ENCODE measurements at places on chromosomes 16 and 17.

DNA sequence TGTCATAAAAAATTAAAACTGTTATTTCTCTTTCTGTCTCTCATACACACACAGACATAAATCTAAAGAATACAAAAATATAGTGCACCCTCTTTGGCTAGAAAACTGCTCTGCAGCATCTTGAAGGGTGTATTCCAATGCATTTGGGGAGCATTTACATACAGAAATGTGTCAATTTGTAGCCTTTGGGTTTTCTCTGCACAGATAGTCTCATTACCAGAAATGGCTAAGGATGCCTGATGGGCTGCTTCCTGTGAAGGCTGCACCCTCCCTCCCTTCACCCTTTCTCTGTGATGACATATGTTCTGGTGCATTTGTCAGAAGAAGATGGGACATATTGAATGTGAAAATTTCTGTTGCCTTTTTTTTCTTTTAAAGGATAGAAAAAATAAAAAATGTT, 1239.3 kb downstream of the CDH11 start:
- no peak for DNase-seq

- DNase-seq: no peak
Measured at GRCh38 chr16:89350701-89351380, 133.3 kb downstream of the ZNF778 start.

DNA sequence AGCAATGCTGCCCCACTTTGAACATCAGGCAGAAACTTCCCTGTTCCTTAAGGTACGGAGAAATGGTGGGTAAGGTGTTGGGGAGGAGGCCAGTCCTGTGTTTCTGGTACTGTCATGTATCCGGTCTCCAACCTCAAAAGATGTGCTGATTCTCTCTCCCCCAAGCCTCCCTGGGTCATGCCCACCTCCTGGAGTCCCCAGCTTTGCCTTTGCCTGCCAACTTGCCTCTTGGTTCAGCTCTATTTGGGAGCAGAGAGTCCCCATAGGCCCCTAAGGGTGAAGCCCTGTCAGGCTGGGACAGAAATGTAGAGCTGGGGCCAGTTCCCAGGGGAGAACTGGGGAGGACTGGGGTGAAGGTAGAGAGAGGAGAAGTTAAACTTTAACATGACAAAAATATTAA, 1.6 kb upstream of the TBX21 start:
- no peak for DNase-seq

DNA sequence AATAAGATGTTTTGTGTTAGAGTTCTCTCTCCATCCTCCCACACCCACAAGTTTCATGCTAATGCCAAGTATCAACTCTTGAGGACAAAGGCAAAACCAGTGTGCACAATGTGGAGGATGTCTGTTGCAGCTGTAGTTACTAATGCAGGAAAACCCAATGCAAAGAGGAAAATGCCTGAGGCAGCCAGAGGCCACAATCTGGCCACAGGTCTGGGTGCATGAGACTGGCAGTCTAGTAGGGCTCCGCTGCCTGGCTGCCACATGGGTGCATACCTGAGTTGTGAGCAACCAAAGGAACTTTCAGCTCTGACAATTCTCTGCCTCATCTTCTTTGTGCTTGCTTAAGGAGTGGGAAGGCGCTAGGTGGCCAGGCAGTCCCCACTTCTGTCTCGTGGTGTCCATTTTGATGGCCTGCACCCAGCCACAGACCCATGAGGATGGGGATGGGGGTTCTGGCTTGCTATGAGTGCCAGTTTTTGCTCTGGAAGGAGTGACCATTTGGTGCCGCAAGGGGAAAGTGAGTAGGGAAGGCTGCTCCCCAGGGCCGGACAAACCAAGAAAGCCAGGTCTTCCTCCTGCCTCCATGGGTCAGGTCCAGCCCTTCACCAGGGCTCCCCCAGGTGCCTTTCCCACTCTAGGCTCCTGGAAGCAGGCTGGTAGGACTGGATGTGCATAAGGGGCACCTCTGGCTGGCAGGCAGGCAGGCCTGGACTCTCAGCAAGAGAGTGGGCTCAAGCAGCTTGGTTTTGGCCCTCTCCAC, 4.2 kb upstream of the GFOD2 start:
- DNase-seq: no peak

- no peak for DNase-seq
Measured at GRCh38 chr17:45436625-45437464, 4.2 kb upstream of the ARHGAP27 start.

DNA sequence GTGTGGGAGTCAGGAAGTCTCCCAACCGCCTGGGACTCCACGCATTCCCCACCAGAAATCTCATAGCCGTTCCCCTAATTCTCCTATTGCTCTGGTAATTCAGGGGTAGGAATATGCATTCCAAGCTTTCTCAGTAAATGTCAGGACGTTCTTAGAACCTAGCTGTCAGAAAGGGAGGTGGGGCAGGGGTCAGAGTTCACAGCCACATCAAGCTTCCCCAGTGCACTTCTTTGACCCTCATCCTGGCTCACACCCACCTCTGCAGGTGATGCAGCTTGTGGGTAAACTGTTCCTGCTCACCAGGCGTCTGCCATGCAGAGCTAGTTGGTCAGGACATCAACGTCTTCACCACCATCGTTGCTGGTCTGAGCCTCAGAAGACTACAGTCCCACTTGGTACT, 14.0 kb upstream of the IL27 start:
- no peak for DNase-seq

- no peak for DNase-seq
Measured at GRCh38 chr17:79280866-79281572, 206.4 kb downstream of the ENGASE start.

- peak; percentile 75 for DNase-seq
Measured at GRCh38 chr17:81094509-81095382, 59.8 kb downstream of the BAIAP2 start.

GRCh38 chr17:9183306-9183705, 162.0 kb downstream of the NTN1 start:
- no peak for DNase-seq

DNA sequence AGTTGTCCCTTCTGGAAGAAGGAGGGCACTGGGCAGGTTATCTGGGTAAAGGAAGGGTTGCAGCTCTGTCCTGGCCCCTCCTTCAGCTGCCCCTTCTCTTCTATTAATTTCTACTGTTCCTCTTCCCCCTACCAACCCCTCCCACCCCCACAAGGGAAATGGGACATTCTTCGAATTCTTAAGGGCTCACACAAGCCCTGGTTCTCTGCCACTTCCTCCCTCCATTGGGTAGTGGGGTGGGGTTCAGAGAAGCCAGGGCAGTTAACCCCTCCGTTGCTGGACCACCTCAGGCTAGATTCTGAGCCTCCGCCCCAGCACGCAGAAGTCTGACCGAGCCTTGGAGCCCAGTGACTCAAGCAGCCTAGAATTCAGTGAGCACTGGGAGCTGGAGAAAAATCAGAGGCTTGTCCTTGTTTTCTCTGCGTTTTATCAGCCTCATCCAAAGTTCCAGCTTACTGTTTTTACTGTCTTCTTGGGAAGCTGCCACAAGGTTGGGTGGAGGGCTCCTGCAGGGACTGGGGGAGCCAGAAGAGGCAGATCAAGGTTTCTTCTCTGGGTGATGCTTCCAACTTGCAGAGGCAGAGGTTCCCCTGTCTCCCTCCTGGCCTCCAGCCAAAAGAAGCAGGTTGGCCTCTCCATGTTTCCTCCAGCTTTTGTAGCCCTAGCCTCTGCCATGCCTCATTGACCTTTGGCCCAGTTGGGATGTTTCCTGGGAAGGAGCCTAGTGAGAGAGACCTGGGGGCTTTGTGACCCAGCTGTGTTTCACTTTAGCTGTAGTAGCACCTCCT, 10.2 kb downstream of the LASP1 start:
- no peak for DNase-seq

DNA sequence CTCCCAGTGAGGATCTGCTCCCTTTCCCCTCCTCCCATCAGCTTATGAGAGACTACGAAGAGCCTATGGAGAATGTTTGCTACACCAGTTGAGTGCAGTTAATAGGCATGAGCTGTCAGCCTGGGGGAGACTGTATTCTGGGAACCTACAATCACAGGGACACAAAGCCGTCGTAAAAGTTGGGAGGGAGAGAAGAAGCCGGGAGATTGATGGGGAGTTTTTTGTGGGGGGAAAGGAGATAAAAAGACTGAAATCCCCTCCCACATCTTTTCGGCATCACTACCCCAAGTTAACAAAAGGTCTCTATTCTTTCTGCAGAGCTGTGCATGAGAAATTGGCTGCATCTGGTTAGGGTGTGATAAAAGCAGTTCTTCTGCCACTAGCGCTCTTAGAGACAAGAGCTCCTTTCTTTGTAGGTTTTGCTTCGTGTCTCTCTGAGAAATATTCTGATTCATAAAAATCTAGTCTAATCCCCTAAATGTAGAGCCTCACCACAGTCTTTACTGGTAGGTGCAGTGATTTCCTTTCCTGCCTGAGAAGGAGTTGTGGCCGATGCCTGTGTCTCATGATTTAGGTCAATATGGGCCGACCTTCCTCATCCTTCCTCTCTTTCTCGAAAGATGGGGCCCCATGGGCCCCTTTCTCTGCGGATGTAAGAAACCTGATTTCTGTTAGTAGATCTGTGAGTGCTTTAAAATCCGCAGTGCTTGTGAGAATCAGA, 77.4 kb downstream of the BPTF start:
- no peak for DNase-seq

GRCh38 chr16:81657781-81658180, 121.3 kb upstream of the PLCG2 start:
- DNase-seq: no peak

GRCh38 chr16:72255786-72256185, 83.8 kb upstream of the PMFBP1 start:
- DNase-seq: no peak

DNA sequence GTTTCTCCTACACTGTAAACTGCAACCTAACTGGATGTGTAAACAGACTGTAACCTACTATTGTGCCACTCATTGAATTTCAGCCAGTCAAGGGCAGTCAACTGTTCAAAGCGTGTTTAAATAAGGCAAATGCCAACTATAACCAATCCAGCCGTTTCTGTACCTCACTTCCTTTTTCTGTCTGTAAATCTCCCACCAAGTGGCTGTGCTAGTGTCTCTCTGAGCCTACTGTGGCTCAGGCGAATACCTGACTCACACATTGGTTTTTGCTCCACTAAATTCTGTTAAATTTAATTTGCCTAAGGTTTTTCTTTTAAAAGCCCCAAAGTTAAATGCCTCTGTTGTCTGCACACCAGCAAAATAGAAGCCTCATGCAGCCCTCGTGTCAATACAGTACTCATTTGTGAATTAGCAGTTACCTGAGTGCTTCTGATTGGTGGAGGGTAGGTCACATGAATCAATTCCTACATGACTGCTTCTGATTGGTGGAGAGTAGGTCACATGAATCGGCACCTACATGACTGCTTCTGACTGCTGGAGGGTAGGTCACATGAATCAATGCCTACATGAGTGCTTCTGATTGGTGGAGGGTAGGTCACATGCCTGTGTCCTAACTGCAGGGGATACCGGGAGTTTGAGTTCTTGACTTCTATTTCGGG, 31.1 kb upstream of the CCR7 start:
- DNase-seq: no peak

DNA sequence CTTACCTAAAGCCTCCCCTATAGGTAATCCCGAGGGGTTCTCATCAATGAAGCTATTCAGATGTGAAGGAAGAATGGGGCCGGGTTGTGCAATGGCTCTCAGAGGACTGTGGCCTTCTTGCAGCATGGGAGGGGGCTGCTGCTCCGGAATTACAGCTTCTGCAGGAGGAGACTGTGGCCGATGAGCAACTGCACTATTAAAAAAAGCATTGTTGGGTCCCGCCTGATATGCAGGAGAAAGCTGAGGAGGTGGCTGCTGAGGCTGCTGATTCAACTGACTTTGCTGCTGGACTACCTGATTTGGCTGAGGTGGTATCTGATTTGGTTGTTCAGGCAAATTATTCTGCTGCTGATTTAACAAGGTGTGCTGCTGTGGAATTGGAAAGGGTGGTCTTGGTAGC, 64.8 kb downstream of the CACNG1 start:
- DNase-seq: no peak

- no peak for DNase-seq
Measured at GRCh38 chr16:70416748-70417616, 21.9 kb downstream of the ST3GAL2 start.

DNA sequence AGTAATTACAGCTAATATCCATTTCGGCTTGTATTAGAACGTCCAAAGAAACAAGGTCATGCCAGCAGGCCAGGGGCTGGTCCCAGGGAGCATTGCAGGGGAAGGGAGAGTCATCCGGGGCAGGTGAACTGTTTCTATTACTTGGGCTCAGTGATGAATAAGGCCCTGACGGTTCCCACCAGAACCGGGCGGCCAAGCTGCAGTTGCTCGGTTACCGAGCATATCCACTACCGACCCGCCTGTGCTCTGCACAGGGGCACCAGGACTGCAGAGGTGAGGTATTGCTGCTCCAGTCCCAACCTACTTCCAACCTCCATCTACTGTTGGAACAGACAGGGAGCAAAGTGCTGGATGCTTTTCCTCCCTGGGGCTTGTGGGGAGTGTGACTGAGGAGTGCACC, 295.5 kb downstream of the MAF start:
- DNase-seq: no peak

DNA sequence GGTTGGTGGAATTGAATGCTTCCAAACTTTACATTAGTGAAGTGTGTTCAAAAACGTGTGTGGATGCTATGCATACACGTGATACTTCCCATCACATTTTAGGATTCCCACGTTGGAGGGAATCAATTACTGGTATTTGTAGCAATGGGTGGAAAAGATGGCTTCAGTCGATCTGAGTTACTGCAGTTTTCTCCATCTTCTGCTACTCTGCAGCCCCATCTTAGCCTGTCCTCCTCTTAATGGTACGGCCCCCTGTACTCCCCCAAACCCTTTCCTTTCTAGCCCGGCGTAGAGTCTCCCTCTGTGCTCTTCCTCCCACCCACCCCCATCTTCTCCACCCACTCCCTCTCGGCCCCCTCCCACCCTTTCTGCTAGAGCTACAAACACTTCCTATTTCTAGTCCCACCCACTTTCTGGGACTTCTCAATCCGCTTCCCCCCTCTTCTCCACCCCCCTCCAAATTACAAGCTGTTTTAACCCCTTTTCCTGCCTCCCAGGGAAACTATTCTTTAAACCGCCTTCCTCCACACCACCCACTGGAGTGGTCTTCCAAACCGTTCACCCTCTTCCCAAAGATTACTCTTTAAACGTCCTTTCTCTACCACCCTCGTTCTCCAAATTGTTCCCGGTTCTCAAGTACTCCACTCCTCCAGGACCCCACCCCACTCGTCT, 1.1 kb downstream of the CHTF8 start:
- DNase-seq: no peak

GRCh38 chr16:73032541-73033270, 15.2 kb downstream of the ZFHX3 start:
- DNase-seq: no peak

DNA sequence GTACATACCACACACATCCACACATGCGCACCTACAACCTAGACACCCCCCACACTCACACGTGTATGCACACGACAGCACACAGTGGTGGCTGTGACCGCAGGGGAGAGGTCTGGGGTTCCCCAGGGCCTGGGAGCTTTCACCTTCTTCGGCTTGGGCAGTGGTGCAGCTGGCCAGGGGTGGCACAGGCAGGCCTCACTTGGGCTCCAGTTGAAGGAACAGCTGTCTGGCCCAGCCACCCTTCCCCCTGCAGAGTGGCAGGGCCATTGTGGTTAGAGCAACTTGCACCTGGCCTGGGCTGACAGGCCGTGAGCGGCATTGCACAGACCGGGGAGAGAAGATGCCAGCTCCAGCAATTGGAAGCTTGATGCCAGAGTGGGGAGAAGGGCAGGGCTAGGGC, 114.5 kb upstream of the GSE1 start:
- no peak for DNase-seq
